RWPE2 (cell line): ENCODE measurements at places on chromosomes 6 and 20.

GRCh38 chr6:113953346-113953745, 17.6 kb downstream of the HDAC2 start:
- no peak for DNase-seq

GRCh38 chr20:59948212-59948611, 8.0 kb downstream of the FAM217B start:
- no peak for DNase-seq

DNA sequence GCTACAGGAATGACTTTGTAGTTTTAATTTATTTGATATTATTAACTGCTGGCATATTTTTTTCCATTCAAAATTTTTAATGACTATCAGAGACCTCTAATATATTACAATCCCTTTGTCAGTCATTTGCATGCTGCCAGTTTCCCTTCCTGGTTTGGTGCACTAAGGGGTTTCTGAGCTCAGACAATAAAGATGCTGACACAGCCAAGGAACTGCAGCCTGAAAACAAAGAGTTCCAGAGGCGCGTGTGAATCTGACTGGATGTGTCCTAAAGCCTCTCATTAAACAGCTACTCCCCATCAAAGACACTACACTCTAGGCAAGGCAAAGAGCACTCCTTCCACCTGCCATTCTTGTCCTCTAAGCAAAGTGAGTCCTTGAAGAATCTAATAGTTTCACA, 116.8 kb upstream of the DST start:
- DNase-seq: no peak

DNA sequence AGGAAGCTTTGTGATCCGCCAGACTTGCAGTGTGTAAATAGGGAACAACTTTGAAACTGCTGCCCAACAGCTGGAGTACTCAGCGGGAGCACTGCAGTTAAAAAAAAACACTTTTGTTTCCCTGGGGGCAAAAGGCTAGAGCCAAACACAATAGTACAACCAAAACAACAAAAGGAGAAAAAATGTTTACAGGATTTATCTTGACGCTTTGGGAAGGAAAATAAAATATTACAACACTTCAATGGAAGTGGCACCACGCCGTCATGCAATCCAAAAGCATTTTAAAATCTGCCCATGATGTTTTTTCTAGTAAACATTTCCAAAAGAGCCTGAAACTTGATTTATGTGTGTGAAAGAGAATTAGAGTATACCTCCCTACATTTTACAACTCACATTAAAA, 26.0 kb downstream of the PTPRK start:
- DNase-seq: no peak

- no peak for DNase-seq
Measured at GRCh38 chr6:43878823-43879495, 108.9 kb downstream of the VEGFA start.

GRCh38 chr20:43666376-43667328, at the start of gene MYBL2:
Gene MYBL2 (plus strand): TSS chr20:43667114. CDS start chr20:43667284, 170 bp downstream.
- peak; percentile 91 for DNase-seq

DNA sequence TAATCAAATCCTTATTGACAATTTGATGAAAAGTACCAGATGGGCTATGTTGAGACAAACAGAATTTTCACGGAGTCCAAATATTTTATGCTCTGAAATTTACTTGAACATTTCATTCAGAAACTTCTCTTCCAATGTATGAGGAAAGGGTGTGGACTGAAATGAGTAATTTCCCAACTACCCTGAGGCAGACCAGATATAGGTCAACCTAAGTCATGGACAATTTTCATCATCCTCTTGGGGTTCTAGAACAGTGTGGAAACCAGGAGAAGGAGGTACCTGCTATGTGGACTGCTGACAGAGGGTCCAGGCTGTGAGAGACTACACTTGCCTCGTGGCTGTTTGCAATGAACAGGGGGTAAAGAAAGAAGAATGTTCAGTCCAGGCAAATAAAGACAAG, 323.0 kb downstream of the ESR1 start:
- DNase-seq: no peak

DNA sequence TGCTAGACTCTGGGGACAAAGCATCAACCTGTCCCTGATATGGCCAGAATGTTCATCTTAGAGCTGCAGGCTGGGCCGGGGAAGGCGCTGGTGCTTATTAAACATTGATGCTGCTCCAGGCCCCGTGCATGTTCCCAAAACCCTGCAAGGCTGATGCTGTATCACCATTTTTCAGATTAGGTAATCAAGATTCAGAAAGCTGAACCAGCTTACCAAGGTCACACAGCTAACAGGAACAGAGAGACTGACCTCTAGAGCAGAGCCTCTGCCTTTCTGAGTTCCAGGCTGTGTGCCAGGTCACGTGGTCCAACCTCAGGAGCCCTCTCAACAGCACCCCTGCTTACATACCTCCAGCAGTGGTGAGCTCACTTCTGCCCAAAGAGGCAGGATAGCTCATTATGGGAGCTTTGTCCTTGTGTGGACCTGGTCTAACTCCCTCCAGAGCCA, 16.1 kb upstream of the VSTM2L start:
- no peak for DNase-seq
